ENCODE measurements at places on chromosomes 4 and X.
A peak's percentile ranks its signal among the peaks of the same experiment; 100 is the strongest.

DNA sequence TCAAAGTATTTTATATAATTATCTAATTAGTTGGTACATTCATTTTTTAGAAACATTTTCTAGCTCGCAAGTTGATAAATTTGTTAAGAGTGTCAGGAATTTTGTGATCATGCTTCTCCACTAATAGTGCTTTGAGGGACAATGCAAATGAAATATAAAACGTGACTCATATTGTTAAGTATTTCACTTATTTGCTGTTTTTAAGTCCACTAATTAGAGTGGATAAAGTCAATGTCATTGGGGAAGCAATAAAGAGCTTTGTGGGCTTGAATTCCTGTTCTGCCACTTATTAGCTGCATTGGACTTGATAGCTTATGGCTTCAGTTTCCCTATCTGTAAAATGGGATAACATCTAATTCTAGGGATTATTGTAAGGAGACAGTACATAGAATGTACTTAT, 26.5 kb upstream of the ANAPC4 start:
- DNase-seq: no peak

DNA sequence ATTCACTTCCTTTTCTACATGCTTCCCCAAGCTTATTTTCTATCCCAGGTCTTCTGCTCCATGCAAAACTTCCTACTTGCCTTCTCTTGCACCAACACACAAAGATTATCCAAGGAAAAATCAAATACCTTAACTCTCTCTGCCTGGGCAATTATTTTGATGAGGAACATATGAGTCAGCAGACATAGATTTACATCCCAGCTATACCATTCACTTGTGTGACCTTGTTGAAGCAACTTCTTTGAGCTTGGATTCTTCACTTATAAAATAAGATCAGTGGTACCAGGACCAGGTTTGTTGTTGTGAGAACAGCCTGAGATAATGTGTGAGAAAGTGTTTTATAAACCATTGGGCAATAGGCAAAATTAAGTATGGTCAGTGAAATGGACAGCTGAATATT, 39.1 kb upstream of the TMEM192 start:
- DNase-seq: no peak

- DNase-seq: no peak
These were observed 6.9 kb downstream of the SLC39A8 start for GRCh38 chr4:102338405-102338804.

GRCh38 chr4:54367059-54367458, 138.0 kb downstream of the PDGFRA start:
- no peak for DNase-seq

DNA sequence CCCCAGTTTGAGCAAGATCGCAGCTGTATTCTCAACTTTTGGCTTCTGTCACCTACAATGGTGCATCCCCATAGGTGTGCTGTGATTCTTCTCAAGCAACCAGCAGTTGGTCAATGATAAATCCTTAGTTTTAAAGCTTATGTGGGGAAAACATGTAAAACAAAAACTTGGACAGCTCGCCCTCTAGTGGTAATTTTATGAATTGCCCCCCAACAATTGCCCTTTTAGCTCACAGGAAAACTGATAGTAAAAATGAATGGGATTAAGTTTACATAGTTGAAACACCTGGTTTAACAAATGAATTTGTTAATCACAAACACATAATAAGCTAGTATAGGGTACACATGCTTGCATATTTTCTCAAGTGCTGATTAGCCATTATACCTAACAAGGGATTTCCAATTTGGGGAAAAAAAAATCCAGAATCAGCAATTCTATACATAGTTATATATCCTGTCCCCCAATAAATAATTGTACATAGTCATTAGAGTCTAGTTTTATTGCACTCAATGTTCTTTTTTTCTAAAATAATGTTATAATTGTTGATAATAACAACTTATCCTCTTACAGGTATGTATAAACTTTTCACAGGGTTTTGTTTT, 30.1 kb downstream of the TEX13A start:
- DNase-seq: peak; percentile 61

GRCh38 chr4:73098016-73098415, 28.5 kb upstream of the COX18 start:
- no peak for DNase-seq

GRCh38 chr4:11301075-11301660, 127.5 kb downstream of the HS3ST1 start:
- no peak for DNase-seq

- peak; percentile 59 for DNase-seq
These were observed 5.9 kb upstream of the SEPTIN6 start for GRCh38 chrX:119698845-119699244.

DNA sequence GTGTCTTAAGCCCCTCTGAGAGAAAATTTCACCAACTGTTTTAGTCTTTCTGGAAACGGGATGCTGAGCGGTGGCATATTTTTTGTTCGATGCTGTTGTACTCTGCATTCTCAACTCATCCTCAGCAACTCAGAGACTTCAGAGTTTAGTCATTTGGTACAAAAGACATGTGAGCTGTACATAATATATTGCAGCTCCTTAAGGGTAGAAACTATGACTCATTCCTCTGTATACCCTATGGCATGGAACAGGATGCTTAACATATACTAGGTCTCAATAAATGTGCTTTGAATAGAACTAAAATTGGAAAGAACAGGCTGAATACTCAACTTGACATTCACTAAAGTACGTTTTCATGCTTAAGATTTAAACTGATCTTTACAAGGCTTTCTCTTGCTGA, 130.5 kb upstream of the SLITRK2 start:
- DNase-seq: no peak

DNA sequence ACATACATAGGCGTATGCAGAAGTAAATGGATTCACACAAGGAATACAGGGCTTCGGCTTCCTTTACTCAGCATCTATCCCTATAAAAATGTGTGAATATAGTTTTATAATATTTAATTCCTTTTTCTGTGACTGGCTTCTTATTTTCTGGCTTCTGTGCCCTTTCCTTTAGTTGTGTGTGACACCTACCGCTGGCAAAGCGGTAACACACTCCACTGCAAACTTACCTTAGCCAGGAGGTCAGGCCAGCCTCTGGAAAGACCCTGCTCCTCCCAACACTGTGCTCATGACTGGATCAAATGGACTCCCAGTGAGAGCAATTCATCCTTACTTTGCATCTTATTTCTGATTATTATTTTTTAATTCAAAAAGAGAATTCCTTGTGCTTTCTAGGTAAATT, 244.2 kb downstream of the ANK2 start:
- DNase-seq: no peak

- DNase-seq: no peak
These were observed 293.1 kb downstream of the TRIML1 start for GRCh38 chr4:188432328-188432727.

DNA sequence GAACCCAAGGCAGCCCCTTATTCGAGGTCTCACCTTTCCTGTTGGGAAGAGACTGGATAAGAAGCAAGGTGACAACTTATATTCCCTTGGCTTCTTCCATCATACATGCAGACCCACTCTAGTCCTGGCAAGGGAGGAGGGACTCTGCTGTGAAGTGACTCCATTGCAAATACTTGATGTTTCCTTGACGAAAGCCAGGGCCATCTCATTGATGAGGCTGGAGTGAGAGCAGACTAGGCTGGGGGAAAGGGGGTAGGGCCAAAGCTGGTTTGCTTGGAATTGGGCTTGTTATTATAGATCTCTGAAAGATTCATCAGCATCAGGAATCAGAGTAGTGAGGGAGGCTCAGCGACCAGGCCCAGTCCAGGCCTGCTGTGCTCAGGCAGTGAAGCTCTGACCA, 2.3 kb upstream of the NHSL2 start:
- no peak for DNase-seq

- DNase-seq: no peak
These were observed 1665.0 kb upstream of the TENM3 start for GRCh38 chr4:180578175-180578574.

DNA sequence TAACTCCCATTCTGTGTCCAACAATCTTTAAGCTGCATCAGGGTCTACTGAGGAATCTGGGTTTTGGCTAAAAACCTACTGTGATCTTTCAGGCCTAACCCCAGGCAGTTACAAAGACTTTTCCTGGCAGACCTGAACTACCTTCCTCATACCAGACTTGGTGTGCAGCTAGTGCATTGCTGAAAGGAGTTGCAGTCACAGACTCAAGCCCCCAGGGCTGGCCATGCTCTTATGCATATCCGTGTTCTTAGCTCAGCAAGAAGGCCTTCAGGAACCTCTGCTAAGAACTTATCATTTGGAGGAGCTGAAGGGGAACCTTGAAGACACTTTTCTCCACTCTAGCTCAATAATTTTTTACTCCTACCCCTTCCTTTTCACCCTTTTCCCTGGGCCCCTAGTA, 147.5 kb downstream of the INPP4B start:
- no peak for DNase-seq

DNA sequence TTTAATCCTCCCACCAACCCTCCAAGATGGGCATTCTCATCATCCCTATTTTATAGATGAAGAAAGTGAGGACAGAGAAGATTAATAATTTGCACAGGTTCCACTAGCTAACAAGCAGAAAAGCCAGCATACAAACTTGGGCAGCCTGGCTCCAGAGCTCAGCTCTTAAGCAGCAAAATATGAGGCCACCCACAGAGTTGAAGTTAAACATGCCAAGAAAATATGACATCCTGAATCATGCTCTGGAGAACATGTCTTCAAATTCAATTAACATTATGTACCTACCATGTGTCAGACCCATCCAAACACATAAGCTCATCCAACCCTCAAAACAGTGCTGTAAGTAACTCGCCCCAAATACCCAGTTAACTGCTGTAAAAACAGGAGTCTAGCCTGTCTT, 33.9 kb downstream of the USP46 start:
- no peak for DNase-seq

DNA sequence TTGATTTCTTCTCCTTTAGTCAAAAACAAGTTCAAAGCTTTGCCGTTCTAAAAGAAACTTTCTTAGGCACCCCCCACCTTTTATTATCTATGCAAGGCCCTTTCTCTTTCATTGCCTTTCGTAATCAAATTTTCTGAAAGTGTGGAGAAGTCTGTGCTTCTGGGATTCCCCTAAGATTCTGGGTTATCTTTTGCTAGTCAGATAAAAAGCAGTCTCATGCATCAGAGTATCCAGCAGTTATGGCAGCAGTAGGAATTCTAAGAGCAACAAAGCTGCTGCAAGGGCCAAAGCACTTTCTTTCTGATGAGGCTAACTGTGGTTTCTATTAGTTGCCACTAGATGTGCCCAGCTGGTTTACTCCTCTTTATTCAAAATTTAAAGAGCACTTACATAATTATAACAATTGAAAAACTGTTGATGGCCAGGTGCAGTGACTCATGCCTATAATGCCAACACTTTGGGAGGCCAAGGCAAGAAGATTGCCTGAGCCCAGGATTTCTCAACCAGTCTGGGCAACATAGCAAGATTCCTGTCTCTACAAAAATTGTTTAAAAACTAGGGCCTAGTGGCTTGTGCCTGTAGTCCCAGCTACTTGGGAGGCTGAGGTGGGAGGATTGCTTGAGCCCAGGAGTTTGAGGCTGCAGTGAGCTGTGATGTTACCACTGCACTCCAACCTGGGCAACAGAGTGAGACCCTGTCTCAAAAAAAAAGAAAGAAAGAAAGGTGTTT, 296.2 kb downstream of the PAPSS1 start:
- DNase-seq: no peak

DNA sequence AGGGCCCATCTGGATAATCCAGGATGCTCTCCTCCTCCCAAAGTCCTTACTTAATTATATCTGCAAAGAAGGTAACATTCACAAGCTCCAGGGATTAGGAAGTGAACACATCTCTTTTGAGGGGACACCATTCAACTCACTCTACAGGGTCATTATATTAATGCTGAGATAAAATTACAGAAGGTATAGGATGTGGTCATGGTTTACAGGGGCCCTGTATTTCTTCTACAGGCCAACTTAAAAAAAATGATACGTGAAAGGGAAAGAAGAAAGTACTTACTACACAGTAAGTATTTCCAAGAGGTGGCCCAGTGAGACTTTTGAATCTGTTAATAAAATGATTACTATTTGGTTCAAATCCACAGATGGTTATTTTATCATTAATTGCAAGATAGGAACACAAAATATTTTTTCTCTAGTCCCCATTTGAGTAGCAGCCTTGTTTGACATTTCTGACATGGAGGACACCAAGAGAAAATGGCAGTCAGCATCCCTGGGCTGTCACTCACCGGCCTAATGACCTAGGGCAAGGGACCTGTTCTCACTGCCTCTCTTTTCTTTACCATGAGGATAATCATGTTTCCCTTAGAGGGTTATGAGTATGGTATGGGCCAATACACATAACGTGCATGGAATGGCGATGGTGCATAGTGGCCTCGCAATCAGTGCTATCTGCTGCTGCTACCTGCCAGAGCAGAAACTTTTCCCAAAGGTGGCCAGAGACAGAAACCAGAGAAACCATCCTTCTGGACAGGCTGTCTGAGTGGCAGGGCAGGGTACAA, 140.5 kb downstream of the PTTG2 start:
- no peak for DNase-seq

DNA sequence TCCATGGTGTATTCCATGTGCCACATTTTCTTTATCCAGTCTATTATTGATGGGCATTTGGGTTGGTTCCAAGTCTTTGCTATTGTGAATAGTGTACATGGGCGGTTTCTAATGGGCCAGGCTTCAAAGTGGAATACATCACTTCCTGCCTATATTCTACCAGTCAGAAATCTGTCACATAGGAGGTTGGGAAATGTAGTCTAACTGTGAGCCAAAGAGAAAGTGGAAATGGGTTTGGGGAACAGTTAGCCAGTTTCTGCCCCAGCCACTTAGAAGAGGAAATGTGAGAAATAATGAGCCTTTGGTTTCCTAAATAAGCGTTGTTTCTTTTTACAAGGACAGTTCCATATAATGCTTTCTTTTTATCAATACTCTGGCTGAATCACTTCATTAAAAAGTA, 85.1 kb upstream of the AP1S2 start:
- DNase-seq: no peak

- no peak for DNase-seq
These were observed 87.2 kb downstream of the KLHL8 start for GRCh38 chr4:87133183-87133582.

DNA sequence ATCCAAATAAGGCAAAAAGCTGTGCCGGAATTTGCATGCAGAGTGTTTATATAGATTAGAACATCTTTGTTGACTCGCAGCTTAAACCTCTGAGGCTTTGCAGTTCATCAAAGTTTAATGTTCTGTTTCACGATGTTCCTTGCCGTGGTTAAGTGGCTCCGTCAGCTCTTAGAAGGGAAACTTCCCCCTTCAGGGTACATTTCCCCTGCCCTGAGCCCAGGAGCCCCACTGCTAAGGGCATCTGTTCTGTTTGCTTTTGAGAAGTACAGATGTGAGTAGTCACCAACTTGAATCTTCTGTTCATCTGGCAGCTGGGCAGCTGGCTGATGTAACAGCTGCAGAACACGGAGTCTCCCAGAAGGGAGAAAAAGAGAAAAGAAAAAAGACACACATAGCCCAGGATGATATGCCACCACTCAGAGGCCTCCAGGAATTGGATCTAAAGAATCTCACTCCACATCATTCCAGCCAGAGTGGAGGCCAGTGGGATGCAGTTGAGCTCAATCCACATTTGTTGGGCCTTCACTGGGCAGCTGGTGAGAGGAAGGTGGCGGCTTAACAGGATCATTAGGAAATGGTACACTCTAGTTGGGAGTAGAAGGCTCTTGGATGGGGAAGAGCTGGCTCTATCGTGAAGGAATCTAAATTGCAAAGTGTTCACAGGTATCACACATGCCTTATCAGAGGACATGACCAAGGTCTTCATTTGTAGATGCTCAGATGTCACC, 178.7 kb upstream of the RBPJ start:
- DNase-seq: no peak
